ENCODE measurements at places on chromosomes 16 and 17.

DNA sequence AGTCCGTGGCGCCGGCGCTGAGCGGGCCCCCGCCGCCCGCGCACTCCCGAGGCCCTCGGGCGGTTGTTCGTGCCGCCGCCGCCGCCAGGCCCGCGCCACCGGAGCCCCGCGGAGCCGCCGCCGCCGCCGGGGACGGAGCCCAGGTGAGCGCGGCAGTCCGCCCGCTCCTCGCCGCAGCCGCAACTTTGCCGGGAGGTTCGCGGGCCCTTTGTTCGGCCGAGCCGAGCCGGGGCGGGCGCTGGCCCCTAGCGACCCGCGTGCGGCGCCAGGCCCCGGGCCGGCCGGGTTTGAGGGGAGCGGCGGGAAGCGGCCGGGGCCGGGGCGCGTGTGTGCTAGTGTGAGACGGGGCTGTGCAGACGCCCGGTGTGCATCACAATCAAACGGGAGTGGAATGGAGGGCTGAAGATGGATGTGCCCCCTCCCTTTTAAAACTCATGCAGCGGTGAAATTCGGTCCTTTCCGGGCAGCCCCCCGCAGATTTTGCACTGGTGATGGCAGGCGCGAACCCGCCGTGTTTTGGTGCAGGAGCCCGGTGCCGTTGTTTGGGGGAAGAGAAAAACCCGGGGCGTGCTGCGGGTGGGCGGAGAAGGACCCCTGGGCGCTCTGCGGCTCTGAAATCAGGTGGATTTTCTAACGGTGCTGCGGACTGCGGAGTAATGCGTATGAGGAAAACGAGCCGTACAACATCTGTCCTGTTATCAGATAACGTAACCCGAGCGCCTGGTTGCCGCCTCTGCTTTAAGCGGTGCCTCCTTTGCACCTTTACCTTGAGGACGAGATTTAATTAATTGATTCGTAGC, 823 bp downstream of the TNRC6C start:
- DNase-seq = peak; percentile 32

GRCh38 chr16:57406881-57407280, 2.3 kb downstream of the CCL17 start:
- DNase-seq = no peak

DNA sequence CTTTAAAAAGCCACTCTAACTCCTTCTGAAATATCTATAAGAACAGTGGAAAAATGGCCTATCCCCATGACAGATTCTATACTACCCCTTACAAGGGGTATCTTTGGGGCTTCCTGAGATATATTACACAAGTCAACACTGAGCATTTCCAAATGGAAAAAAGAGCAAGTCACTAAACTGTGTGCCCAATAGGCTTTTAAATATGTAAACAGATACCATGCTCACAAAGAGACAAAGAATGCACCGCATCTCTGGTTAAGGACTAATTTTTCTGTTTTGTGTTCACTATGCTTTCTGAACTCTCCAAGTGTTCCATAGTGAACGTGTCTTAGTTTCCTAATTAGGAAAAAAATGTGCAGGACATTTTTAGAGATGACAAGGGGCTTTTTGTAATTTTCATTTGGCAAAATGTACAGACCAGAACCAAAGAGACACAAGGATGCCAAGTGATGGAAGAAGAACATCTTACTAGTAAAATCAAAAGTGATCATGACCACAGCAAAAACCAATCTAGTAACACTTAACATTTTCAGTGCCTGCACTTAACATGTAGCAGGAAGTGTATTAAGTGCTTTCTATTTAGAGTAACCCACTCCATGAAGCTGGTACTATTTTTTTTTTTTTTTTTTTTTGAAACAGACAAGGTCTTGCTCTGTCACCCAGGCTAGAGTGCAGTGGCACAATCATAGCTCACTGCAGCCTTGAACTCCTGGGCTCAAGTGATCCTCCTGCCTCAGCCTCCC, 21.5 kb downstream of the MYH11 start:
- DNase-seq = no peak

- DNase-seq = peak; percentile 82
Measured at GRCh38 chr16:55297910-55298479, 26.0 kb upstream of the IRX6 start.

GRCh38 chr16:80666378-80667250, 125.8 kb downstream of the DYNLRB2 start:
- DNase-seq = no peak

GRCh38 chr17:61878984-61879612, 15.8 kb upstream of the BRIP1 start:
- peak; percentile 5 for DNase-seq

GRCh38 chr17:9473711-9474110, 101.9 kb downstream of the STX8 start:
- DNase-seq = peak; percentile 43

Data from Daoy (cell line).